ENCODE measurements at places on chromosomes 5 and 9. TPM values are rescaled to one million over a fixed set of nuclear protein-coding genes. Genes with fewer than 3 reads are reported as not detected.

The RC3H2 gene
- 66.3 TPM for total RNA-seq

GRCh38 chr9:16509997-16510396 lies 360.5 kb downstream of the BNC2 start:
- DNase-seq, result no peak
- H3K4me3 ChIP-seq, result no peak overlapping the region
- peaks cover 27% of the 10 kb centered on the region for H3K4me1 ChIP-seq
- H3K27ac ChIP-seq, result no peak overlapping the region

DNA sequence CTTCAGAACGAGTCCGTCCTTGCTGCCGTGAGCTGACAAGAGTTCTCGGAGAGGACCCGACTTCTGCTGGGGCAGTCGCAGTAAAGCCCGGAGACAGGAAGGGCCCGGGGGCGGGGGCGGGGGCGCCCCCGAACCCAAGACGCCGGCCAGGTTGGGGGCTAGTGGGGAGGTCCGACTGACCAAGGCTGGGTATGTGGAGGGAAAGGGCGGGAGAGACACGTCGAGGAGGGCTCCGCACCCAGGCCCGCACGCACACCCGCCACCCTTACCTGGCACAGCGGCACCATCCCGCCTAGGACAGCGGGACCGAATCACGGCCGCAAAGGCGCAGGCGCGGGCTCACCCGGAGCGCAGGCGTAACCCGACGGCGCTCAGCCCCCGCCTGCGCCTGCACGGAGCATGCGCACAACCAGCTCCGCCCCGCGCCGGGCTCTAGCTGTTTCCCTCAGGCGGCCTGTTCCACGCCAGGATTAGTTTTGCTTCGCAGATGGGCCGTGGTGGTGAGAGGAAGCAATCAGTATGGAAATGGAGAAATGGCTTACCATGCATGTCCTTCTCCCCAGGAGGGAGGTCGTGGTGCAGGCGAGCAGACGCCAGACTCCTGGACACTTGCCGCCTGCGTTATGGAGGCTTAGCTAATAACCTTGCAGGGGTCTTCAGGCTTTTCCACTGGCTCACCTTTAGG lies at the start of gene MOCS2:
Gene MOCS2, minus strand, starts transcription at position 315 of the 685 bp plus-strand sequence. CDS start 2,583 bp downstream, outside the sequence.
- H3K4me1 ChIP-seq, result peaks cover 47% of the 10 kb centered on the region
- no peaks in the 10 kb centered on the region for H3K27me3 ChIP-seq
- peak; percentile 98 for DNase-seq
- H3K36me3 ChIP-seq, result no peaks in the 10 kb centered on the region

The ZNF454 gene
- total RNA-seq, result 5.3 TPM

Data from stomach (tissue), 19 donors.